ENCODE measurements at places on chromosomes 16 and 17. TPM values are rescaled to one million over a fixed set of nuclear protein-coding genes. Genes with fewer than 3 reads are reported as not detected.
A peak's percentile ranks its signal among the peaks of the same experiment; 100 is the strongest.

GRCh38 chr16:55207693-55208428 lies 116.1 kb upstream of the IRX6 start:
- no peak for DNase-seq

PABPN1L gene
- total RNA-seq, result not detected

GRCh38 chr16:88444826-88445582 lies 8.1 kb upstream of the ZFPM1 start:
- DNase-seq, result no peak

SYNGR3 gene
- total RNA-seq, result 3.8 TPM

- DNase-seq, result no peak
Measured at GRCh38 chr16:78607465-78607864, 508.0 kb downstream of the WWOX start.

- no peak for DNase-seq
Measured at GRCh38 chr16:16007743-16008111, 58.3 kb downstream of the ABCC1 start.

GRCh38 chr16:81716478-81717225 lies 62.4 kb upstream of the PLCG2 start:
- no peak for DNase-seq

- peak; percentile 46 for DNase-seq
Measured at GRCh38 chr17:17784657-17785267, 52.0 kb downstream of the SREBF1 start.

- DNase-seq, result no peak
Measured at GRCh38 chr17:31690151-31690551, 168.9 kb downstream of the COPRS start.

RAMP2 gene
- not detected for total RNA-seq

GRCh38 chr16:49757559-49758069 lies 98.3 kb downstream of the ZNF423 start:
- no peak for DNase-seq

DNA sequence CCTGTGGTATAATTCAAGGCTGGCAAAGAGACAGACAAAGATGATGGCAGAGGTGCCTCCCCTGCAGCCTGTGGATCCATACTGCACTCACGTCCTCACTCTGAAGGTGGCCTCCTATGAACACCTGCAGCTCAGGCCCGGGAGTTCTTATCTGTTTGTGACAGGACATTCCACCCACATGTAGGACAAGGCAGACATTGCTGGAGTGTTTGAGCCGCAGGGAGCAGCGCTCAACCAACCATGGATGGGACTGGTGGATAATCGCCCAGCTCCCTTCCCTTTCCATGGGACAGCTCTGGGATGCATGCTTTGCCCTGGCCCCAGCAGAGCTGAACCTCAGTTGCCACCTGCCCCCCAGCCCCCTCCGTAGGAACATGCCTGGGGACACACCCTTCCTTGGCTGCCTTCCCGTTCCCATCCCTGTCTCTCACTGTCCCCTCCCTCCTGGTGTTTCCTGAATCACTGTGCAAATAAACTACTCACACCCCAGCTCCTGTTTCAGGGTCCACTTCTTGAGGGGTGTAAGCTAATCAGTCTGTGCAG lies 22.2 kb downstream of the ITPRIPL2 start:
- no peak for DNase-seq

DNA sequence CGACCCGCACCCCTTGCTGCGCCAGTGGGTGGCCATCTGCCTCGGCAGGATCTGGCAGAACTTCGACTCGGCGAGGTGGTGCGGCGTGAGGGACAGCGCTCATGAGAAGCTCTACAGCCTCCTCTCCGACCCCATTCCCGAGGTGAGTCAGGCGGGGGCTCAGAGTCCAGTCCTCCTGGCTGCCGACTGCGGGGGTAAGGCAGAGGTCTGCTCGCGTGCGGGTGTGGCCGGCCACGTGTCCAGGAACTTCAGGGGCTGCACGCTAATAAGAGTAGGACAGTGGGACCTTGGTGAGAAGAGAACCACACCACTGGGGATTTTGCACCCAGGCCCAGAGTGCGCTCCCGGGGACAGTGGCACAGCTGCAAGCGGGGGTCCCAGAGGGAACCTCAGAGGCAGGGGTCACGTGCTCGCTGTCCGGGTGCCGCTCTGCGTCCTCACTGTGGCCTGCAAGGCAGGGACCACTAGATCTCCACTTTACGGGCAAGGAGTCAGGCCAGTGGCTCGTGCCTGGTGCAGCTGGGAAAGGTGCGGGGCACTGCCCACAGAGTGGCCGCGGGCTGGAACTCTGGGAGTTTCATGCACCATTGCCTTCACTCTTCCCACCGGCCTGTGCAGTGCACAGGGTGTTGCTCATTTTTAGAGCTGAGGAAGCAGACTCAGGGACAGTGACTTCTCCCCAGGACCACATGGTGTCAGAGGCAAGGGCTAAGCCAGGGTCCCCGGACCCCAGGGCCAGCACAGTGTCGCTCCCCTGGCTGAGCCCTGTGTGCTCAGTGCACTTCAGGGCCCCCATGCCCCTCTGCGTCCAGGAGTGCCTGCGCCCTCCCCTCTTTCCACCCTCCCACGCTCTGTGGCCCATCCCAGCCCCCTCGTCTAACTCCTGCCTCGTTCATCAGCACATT lies 107.6 kb upstream of the CHMP6 start:
- DNase-seq, result no peak

- DNase-seq, result no peak
Measured at GRCh38 chr17:18961634-18962493, 9.9 kb downstream of the SLC5A10 start.

GRCh38 chr16:66651474-66651765 lies 45.1 kb downstream of the CMTM4 start:
- DNase-seq, result no peak

ITPRIPL2 gene
- total RNA-seq, result 0.36 TPM

- no peak for DNase-seq
Measured at GRCh38 chr17:5843366-5844026, 226.7 kb upstream of the WSCD1 start.

- DNase-seq, result no peak
Measured at GRCh38 chr16:73615071-73615940, 567.4 kb upstream of the ZFHX3 start.

DNA sequence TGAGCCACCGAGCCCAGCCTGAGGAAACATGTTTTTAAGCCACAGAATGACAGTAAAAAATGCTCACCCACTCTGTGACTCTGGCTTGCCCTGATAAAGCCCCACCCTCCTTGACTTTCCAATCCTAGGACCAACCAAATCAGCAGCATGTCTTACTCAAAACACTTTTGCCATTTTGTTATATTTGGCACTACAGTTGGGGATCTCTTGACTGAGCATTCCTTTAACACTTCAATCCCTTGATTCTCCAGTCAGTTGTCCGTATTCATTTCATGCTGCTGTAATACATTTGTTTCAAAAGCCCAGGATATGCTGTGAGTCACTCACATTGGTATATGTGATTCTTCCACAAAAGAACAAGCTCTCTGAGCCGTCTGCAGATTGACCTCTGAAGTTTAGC lies 8.2 kb downstream of the MYH3 start:
- DNase-seq, result no peak

DNA sequence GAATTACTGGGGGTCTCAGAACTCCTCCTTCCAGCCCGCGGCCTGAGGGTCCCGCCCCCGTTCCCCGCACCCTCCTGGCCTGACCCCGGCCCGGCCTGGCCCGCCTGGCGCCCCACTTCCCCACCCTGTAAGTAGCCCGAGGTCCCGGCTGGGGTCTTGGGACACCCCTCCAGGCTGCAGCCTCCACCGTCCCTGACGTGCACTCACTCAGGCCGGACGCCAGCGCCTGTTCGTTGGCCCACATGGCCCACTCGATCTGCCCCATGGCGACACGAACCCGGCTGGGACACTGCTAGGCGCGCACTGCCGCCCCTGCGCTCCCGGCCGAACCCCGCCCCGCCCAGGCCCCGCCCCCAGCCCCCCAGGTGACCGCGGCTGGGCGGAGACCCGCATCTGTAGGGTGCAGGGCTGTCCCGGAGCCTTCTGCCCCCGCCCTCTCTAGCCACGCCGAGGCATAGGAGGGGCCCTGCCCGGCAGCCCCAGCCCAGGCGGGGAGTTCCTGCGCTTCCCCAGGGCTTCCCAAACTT lies at the start of gene CYBA:
Gene CYBA (minus strand): TSS at position 305 of the 527 bp plus-strand sequence. CDS start 40 bp downstream, at position 265.
- DNase-seq, result peak; percentile 79

DNA sequence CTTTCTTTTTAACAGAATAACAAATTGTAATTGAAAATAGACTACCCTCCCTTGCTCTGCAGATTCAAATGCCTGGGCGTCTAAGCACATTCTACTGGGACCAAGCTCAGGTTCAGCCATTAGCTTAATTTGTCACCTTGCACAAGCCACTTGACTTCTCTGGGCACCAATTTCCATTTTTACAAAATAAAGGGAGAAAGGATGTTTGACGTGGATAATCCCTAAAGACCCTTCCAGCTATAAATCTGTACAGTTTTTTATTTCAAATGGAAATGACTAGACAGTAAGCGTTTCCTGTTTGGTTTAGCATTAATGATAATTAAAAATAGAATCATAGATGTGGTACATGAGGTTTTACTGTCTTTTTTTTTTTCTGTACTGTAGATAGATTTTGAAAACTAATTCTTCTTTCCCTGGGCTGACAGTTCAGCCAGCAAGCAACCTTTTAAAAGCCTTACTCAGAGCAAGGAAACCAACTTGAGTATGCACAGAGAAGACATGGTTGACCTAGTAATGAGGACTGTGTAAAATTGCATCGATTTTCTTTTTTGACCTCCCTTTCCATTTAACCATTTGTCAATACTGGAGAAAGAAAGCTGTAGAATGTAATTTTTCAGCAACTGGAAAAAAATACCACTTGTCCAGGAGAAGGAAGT lies 1329.5 kb upstream of the CDH8 start:
- no peak for DNase-seq

DNA sequence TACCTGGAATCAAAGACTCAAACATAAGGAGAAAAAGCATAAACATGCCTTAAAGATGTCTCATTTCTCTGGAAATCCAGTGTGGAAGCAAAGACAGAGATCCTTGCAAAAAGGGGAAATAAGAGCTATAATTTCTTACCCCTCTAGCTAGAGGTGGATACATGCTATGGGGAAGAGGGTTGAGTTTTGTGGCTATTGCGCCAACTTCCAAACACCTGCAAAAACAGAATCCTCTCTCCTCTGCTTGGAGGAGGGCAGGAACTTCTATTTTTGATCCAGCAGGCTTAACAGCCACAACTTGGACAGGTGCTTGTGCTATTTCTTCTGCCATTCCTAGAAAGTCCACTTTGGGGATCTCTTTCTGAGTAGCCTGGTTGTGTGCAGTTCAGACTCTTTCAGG lies 21.5 kb upstream of the NUDT7 start:
- DNase-seq, result no peak

- no peak for DNase-seq
Measured at GRCh38 chr17:30505868-30506417, 28.7 kb downstream of the GOSR1 start.

MPG gene
- total RNA-seq, result 14.1 TPM

DNA sequence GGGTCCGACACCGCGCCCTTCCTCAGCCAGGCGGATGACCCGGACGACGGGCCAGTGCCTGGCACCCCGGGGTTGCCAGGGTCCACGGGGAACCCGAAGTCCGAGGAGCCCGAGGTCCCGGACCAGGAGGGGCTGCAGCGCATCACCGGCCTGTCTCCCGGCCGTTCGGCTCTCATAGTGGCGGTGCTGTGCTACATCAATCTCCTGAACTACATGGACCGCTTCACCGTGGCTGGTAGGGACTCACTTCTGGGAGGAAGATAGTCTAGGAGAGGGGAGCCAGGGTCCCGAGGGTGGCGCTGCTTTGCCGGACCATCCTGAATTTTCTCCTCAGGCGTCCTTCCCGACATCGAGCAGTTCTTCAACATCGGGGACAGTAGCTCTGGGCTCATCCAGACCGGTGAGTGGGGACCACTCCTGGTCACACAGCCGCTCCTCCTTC lies 601 bp downstream of the SPNS1 start:
- no peak for DNase-seq

DNA sequence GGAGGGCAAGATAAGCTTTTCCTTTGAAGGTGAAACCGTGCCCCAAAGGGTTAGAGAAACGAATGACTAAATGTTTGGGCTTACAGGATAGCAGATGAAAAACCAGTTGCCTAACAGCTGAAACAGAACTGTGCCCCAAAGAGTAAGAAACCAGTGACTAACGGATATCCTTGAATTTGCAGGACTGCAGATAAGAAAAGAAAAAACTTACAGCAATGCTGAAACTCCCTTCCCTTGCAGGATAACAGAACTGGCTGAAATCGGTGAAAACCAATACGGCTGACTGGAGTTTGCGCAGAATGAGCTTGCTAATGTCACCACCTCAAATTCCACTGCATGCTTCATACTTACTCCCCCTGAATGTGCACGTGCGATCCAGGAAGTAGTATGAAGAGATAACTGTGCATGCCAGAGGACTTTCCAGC lies 175.2 kb upstream of the NLRP1 start:
- no peak for DNase-seq

TSNAXIP1 gene
- total RNA-seq, result 0.61 TPM

C17orf50 gene
- total RNA-seq, result not detected

DNA sequence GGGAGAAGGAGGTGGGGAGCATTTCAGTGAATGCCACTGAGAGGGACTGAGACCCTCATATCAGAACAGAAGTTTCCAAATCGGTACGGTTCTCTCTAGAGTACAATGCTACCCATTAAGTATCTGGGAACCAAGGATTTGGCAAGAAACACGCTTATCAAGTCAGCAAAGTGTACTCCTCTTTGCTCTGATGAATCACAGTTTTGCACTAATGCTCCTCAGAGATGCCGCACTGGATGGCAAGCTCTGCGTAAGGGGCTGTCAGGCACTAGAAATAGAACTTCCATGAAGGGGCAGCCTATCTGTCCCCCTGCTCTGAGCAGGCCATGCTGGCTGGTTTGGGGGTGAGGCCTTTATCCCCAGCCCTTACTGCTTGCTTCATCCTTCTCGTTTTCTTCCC lies 4.8 kb upstream of the ABCC12 start:
- no peak for DNase-seq

AATK gene
- 0.82 TPM for total RNA-seq

DNA sequence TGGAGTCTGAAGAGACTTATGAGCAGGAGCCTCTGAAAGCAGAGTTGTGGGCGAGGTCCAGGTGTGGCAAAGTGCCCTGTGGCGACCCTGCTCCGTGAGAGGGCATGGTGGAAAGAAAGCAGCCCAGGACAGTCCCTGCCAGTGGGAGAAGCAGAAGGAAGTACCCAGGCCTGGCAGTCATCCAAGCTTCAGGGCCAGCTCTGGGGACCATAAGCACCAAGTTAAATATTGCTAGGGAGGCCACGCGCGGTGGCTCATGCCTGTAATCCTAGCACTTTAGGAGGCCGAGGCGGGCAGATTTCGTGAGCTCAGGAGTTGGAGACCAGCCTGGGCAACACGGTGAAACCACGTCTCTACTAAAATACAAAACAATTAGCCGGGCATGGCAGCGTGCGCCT lies 4.9 kb upstream of the ASGR1 start:
- no peak for DNase-seq

CD79B gene
- total RNA-seq, result 5.3 TPM

GRCh38 chr17:48068491-48068961 lies 20.4 kb downstream of the NFE2L1 start:
- no peak for DNase-seq

DNA sequence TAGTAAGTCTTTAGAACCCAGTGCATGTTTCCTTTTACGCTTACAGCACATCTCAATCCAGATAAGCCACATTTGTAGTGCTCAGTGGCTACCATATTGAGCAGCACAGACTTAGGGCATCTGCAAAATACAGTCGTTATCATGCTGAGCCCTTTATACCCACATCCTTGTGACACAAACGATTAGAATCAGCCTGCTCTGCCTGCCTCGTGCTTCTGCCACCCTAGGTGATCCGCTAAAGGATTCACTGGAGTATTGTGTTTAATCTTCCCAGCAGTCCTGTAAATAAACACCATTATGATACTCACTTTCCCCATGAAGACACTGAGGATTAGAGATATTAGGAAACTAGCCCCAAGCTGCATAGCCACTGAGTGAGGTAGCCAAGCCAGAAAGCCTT lies 51.3 kb upstream of the FA2H start:
- no peak for DNase-seq

All from CD4-positive, alpha-beta T cell (primary cell).